Breast epithelium (tissue), 4 donors: ENCODE measurements at places on chromosomes 3 and 15.

DNA sequence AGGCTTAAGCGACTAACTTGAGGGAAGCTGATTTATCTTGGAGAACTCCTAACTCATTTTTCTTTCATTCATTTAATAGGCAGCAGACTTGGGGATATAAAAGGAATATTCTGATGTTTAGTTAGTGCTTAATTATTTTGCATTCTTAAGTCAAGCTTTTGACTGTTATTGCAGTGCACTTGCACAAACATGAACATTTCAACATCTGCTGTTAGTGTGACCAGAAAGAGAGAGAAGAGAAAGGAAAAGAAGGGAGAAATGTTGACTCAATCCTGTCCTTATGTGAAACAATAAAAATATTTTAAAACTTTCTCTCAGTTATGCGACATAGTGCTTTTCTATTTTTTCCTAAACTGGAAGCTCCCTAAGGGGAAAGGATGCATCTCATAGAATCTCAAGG, 507.8 kb downstream of the LPP start:
- no peak for DNase-seq

DNA sequence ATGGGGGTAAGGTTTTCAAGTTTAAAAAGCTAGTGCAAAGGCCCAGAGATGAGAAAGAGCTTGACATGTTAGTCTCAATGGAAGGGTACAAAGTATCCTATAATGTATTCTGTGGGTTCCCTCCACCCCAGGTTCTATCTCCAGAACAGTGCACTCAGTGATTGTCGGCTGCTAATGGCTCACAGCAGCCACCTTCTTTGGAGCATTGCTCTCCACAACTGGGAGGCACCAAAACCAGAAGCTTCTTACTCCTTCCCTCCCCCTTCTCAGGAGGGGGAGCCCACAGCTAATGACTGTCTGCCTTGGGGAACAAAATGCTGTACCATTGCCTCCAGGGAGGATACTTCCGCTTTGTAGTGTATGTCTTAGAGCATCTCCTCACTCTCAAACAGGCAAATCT, 439.4 kb upstream of the RBMS3 start:
- no peak for DNase-seq

DNA sequence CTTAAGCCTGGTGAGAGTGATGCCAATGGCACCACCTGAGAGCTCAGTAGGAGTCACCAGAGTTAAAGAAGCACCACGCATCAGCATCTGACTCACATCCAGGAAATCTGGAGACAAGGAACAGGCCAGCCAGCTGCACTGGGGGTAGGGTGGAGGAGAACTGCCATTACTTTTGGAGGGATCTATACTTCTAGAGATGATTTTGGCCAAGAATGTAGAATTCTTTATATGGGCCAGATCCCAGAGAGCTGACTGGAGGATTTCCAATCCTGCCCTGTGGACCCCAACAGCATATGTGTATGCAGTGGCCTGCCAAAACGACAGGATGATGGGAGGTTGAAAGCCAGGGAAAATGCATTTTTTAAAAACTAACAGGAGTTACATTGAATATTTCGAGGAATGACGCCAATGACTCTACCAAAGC, 29.8 kb downstream of the CCR3 start:
- no peak for DNase-seq

GRCh38 chr3:156298938-156299337, 178.6 kb downstream of the KCNAB1 start:
- DNase-seq: no peak

GRCh38 chr15:39789736-39790135, 7.1 kb upstream of the FSIP1 start:
- DNase-seq: no peak

GRCh38 chr3:161020256-161020655, 84.9 kb downstream of the B3GALNT1 start:
- DNase-seq: no peak

DNA sequence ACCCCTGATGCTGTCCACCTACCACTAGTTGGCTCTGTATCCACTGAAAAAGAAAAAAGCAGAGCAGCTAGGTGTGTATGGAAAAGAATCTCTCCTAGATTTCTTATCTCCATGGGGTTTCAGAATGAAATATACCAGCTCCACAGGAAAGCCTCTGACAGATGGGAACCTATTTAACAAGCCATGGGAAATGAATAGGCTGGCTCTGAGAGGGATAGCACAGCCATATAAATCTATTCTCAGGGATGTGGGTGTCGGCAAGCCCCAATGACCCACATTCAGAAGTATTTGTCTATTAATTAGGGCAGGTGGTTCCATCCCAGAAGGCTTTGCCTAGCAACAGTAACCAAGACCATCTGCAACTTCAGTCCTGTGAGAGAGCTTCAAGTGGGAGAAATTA, 694.1 kb downstream of the AGBL1 start:
- DNase-seq: no peak

DNA sequence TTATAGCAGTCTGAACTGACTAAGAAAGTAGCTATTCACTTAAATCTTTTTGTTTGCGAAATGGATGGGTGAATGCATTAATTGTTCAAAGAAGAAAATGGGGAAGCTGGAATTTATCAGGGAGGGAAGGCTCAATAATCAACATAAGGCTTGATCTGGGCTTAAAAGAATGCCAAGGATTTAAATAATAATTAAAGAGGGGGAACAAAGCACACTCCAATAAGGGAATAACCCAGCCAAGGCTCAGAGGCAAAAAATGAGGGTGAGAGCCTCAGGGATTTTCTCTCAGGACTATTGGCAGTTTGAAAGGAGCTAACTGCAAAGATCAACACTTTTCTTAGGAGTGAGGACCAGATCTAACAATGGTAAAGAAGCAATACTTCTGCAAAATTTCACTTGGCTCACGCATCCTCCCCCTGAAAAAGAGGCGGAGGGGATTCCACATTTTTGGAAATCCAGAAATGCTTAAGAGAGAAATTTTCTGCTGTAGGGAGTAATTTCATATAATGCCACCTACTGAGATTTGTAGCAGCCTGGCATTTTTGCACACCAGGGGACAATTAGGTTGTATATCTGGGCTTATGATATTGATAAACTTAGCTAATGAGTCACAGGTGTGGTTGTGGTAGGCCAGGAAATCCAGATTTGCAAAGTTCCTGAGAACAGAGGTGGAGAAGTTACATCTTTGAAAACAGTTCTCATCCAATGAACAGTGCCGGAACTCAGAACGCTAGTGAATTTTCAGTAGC, 405.1 kb downstream of the TUSC7 start:
- no peak for DNase-seq

- DNase-seq: no peak
Observed at GRCh38 chr3:150285601-150286000, 122.5 kb upstream of the TSC22D2 start.

GRCh38 chr3:184982076-184982475, 170.1 kb downstream of the VPS8 start:
- DNase-seq: no peak

DNA sequence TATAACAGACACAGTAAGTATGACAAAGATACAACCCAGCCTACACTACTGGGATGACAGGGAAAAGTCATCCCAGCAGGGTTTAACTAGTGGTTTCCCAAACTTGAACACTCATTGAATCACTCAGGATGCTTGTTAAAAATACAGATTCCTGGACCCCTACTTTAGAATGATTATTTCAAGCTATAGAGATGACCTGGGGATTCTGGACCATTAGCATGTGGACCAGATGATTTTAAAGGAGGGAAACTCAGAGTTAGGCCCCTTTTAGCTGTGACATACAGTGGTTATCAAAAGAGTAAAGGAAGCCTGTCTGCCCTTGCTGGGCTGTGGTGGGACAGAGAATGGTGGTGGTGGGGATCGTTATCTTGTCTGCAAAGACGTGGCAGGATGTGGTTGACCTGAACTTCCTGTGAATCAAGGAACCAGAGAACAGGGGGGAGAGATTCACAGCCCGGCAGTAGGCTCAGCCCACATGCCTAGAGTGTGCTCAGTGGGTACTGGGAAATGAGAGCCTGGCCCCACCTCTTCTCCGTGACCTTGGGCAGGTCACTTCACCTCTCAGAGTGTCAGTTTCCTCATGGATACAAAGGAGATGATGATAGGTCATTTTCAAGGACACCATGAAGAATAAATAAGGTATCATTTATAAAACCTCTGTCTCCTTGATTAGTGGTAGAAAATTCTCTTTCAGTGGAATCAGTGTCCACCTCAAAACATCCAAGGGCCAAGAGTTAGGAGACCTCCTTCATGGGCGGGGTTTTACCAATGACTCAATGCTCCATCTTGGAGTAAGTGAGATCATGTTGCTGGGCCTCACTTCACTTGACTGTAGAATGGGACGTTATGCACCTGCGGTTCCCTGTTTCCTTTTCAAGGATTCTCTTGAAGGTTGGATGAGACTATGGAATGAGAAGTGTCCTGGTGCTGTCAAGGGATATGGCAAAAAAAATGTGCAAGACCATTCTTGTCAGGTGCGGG, 306.5 kb downstream of the RPLP1 start:
- no peak for DNase-seq
